Gastrocnemius medialis (tissue), 4 donors: ENCODE measurements at places on chromosomes 2 and 18. TPM values are rescaled to one million over a fixed set of nuclear protein-coding genes. Genes with fewer than 3 reads are reported as not detected.

GRCh38 chr18:67954594-67954993 is 438.1 kb upstream of the DSEL start:
- no peaks in the 10 kb centered on the region for H3K36me3 ChIP-seq
- no peak overlapping the region for H3K4me3 ChIP-seq
- no peak overlapping the region for H3K27ac ChIP-seq
- H3K4me1 ChIP-seq: no peaks in the 10 kb centered on the region

DNA sequence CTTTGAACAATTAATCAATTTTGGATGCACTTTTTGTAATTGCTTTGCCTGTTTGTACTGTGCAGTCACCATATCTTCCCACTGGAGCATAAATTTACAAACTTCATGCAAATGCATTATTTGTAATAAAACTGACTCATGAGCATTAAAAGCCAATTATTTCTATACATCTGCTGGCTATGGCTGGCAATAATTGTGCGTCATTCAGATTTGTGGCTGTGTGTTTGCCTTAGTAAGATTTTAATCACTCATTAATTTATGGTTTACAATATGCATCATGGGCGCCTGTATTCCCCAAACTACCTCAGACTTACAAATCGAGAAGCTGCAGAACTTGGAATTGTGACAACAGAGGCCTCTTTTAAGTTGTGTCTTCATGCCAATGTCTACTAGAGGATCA is 132.4 kb upstream of the TRIB2 start:
- H3K4me3 ChIP-seq: no peak overlapping the region
- no peak for DNase-seq

DNA sequence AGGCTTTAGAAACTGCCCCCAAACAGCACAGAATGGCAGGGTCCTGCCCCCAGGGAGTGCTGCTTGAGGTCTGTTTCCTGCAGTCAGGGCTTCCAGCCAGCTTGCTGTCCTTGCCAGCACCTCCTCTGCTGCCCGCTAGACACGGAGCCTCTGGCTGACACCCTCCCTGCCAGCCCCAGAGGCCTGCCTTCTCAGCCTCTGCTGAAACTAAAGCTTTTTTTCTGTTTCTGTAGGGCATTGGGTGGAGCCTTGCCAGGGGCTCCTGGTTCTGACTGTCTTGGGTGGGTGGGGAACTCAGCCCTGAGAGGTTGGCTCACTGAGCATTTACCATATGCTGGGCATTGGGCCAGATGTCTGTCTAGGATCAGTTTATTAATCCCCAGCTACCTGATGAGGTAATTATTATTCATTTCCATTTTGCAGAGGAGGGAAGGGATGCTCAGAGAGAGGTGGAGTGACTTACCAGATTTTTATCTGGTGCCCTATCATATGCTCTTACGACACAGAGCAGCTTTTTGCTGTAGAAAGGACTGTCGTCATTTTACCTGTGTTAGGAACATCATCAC is 35.4 kb downstream of the INPP4A start:
- H3K36me3 ChIP-seq: no peaks in the 10 kb centered on the region
- H3K27ac ChIP-seq: no peak overlapping the region
- H3K4me3 ChIP-seq: no peak overlapping the region
- no peaks in the 10 kb centered on the region for H3K27me3 ChIP-seq
- DNase-seq: no peak

Gene CFAP221
- not detected for total RNA-seq
